ENCODE measurements at places on chromosomes 1 and 21.

DNA sequence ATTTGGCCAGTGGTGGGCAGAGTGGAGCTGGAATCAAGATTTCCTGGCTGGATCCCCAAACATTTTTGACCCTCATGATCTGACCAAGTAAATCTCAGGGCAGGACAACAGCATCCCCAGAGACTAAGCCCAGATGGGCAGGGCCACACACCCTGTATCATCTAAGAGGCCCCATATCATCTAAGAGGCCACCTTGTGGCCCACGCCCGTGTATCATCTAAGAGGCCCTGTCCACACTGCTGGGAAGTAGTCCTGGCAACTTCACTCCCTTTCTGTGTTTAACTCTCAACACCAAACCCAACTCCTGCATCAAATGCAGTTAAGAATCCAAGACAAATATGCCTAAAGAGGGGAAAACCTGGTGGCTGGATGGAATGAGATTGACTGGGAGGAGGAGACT, 81.6 kb upstream of the SSX2IP start:
- DNase-seq, result no peak

DNA sequence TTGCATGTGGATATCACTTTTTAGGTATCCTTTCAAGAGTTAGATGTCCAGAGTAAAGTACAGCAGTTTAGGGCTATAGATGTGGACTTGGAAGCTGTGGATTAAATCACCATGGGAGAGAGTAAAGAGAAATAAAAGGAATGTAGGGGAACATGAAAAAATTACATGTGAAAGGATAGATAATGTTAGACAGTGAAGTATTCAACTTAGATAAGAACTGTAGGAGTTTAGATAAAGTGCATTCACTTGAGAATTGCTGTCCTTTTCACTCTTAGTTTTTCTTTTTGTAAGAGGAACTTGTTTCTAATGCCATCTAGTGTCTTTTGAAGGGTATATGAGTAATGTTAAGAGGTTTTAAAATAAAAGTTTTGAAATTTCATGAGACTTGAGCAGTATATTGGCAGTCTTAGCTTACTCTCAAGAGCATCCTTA, 40.1 kb downstream of the MAST2 start:
- no peak for DNase-seq

DNA sequence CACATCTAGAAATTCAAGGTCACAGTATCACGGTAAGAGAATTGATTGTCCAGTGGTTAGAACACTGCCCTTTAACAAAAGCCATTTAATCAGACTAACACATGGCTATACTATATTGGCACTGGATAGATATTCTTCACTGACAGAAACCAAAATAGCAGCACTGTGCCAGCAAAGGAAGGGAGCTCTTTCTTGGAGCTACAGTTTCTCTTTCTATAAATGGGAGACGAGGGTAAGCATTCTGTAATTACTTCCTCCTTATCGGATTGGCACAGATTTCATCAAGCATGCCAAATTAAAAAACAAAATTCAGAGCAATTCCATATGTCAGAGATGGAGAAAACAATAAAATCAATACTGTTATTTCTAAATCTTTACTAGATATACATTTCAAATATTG, 115.7 kb upstream of the CACYBP start:
- DNase-seq, result no peak

- no peak for DNase-seq
Measured at GRCh38 chr1:172084876-172085275, 243.6 kb downstream of the DNM3 start.

GRCh38 chr21:41725421-41726031, 41.3 kb downstream of the RIPK4 start:
- DNase-seq, result no peak

All from keratinocyte (primary cell).